ENCODE measurements at places on chromosomes 12 and 14.

GRCh38 chr12:8819666-8819980 lies 2.8 kb upstream of the A2ML1 start:
- H3K27me3 ChIP-seq, result no peaks in the 10 kb centered on the region
- H3K4me3 ChIP-seq, result no peak overlapping the region
- H3K27ac ChIP-seq, result no peak overlapping the region
- no peak for DNase-seq

GRCh38 chr12:64669270-64669842 lies 59.1 kb downstream of the RASSF3 start:
- peaks cover 100% of the 10 kb centered on the region for H3K4me1 ChIP-seq
- peak; percentile 59 for DNase-seq
- H3K27ac ChIP-seq, result peak overlapping the region; percentile 74
- H3K4me3 ChIP-seq, result peak overlapping the region; percentile 36
- H3K27me3 ChIP-seq, result no peaks in the 10 kb centered on the region
- no peaks in the 10 kb centered on the region for H3K36me3 ChIP-seq

- peaks cover 9% of the 10 kb centered on the region for H3K36me3 ChIP-seq
- peaks cover 55% of the 10 kb centered on the region for H3K4me1 ChIP-seq
- peak overlapping the region; percentile 84 for H3K27ac ChIP-seq
Observed at GRCh38 chr14:92726135-92726932, 22.1 kb downstream of the LGMN start.

DNA sequence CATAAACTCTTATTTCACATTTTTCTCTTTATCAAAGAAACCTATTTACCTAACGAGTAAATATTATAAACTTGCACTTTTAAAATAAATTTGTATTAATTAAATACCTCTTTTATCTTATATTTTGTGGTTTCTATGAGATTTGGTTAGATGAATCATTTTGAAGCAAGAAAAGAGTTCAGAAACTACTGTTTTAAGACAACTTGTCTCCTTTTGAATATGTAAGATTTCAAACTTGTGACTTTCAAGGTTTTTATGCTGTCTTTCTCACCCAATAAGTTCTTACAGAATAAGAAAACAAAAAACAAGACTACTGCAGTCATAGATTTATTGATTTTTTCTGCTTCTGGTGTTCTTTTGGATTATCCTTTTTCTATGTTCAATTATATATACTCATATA lies 339.0 kb downstream of the SNAPC1 start:
- H3K27ac ChIP-seq, result no peak overlapping the region
- no peak for DNase-seq
- no peaks in the 10 kb centered on the region for H3K27me3 ChIP-seq
- H3K4me1 ChIP-seq, result no peaks in the 10 kb centered on the region
- H3K4me3 ChIP-seq, result no peak overlapping the region
- H3K36me3 ChIP-seq, result no peaks in the 10 kb centered on the region

Measured in left ventricle myocardium inferior (tissue), 1 donor.